ENCODE measurements at places on chromosomes 12 and 14.

GRCh38 chr14:77906446-77906845 is 106.5 kb downstream of the ADCK1 start:
- DNase-seq, result no peak

- no peak for DNase-seq
Observed at GRCh38 chr14:50308363-50308915, 3.6 kb downstream of the L2HGDH start.

DNA sequence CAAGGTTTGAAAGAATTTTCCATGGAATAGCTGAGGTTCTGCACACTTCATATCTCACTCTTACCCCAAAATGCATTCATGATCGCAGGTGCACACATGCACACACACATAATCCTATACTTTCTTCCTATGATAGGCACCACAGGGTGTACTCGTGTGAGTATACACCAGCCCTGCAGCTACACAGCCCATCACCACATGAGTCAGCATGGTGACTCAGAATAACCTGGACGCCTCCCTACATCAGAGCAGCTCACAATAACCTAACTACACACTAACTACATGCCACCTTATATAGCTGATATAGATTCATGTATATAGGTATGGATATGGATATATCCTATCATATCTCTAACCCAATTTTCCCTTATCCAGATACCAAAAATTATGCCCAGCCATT is 850.2 kb upstream of the TMEM132C start:
- DNase-seq, result no peak

DNA sequence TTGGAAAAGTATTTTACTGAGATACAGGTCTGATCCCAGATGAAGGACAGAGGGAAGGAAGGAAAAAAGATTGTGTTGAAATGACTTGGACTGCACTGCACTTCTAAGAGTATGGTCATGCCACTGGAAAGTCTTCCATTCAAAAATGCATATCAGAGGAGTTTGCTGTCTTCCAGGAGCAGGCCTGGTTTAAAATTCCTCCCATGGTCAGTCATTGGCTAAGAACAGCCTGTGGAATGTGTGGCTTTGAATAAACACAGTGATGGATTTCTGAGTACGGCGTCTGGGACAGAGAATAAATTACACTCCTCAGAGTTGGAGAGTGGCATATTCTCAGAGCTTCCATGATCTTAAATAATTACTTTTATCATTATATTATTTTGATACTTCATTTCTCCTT is 245.8 kb upstream of the PDZRN4 start:
- DNase-seq, result no peak

DNA sequence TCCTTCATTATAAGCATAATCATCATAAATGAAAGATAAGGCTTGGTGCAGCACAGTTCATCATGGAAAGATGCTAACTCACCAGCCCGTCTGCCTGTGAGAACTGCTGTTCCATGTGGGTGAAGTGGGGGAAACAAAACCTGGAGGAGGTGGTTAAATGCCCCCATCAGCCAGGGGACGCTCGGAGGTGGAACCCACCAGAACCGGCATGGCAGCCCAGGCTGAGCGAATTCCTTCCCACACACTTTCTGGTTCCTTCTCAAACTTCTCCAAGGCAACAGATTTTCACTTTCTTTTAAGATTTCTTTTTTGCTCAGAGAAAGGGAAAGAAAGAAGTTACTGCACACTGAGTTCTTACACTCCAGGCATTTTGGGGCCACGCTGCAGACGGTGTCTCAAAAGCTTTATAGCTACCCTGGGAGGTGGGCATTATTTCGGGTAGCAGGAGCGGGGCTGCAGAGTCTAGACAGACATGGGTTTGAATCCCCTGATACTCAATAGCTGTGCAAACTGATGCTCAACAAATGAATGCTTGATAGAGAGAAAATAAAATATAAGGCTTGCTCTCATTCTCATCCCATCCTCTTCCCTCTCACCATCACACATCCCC is 190.7 kb downstream of the BCL11B start:
- no peak for DNase-seq

DNA sequence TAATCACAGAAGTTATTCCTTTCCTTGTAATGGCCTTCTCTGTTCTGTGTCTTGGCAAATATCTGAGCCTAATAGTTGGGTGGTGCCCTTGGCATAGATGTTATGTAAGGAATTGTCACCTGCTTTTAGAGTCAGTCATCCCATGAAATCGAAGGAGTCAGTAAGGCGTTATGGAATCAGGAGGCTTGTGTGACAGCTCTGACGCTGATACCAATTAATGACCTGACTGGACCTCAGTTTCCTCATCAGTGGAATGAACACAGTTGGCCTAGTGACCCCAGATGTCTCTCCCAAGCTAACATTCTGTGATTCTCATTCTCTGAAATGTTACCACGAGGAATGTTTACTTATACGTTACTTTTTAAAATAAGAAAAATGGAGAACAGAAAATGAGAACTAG is 32.1 kb downstream of the TXNRD1 start:
- no peak for DNase-seq

- no peak for DNase-seq
Observed at GRCh38 chr12:64716839-64717455, 42.3 kb downstream of the GNS start.

DNA sequence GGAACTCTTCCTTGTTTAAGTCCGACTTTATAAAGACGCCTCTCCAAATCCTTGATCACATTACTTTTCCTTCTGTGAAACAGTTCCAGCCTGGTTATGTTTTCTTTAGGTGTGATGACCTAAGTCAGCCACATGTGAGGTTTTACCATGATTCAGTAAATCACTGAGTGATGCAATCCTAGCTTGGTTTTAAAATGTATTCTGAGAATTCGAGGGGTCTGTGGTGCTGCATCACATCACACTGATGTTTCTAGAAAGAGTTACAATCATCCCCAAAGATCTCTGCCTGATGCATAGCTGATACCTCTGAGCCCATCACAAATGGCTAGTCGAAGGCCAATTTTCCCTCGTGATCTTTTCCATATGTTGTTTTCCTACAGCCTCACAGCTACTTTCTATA is 152.7 kb downstream of the ANO2 start:
- DNase-seq, result no peak

GRCh38 chr14:96267336-96267735 is 11.3 kb downstream of the BDKRB1 start:
- DNase-seq, result no peak

DNA sequence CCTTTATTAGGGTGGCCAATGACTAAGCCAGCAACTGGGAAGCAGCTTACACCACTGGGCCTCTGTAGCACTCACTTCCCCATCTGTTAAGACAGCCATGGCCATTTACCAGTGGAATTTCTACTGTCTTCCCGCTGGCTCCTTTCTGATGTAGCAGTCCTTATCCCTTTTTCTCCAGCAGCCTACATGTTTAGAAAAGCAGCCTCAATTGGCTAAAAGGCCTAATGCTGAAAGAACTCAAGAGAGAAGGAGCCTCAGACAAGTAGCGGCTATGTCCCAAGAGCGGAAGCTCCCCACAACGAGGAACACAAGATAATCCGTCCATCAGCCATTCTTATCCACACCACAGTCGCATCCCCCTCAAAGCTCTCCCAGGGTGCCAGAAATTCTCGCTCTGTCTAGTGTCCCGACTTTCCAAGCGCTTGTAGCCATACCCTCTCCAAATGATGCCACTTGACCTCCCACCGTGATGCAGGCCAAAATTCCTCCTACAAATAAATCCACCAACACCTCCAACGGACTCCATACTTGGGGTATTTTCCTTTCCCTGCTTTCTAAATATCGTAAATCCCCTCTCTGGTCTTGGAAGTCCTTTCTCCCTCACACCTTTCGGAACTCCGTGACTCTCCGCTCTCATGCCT is 624 bp downstream of the M6PR start:
- DNase-seq, result no peak

DNA sequence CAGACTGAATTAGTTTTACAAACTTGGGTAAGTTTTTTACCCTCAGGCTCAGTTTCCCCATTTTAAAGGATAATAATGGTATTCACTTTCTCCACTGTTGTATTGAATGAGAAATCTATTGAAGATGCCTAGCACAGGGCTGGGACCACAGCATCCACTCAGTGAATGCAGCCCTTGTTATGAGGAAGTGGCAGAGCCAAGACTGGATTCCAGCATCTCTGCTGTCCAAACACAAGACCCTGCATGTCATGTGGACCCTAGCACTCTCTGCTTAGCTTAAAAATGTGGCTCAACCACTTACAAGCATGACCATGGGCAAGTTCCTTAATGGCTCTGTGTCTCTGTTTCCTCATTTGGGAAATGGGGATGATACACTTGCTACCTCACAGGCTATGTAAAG is 24.1 kb upstream of the TRIM9 start:
- no peak for DNase-seq

DNA sequence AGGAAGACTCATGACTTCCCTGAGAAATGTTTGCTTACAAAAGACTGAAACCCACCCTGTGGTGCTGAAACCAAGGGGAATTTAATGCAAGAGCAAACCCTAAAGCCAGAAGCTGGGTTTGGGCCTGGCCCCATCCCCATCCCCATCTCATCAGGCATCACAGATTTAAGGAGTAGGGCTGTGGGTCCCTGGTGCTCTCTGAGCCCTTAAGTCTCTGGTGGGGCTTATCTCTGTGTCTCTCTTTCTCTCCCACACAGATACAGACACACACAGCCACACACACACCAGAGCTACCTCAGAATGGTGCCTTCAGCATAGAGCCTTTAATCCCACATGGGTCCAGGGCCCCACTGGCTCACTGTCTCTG is 237.1 kb downstream of the SLC41A2 start:
- DNase-seq, result no peak

GRCh38 chr14:82779301-82779700 is 1245.6 kb upstream of the SEL1L start:
- DNase-seq, result no peak

DNA sequence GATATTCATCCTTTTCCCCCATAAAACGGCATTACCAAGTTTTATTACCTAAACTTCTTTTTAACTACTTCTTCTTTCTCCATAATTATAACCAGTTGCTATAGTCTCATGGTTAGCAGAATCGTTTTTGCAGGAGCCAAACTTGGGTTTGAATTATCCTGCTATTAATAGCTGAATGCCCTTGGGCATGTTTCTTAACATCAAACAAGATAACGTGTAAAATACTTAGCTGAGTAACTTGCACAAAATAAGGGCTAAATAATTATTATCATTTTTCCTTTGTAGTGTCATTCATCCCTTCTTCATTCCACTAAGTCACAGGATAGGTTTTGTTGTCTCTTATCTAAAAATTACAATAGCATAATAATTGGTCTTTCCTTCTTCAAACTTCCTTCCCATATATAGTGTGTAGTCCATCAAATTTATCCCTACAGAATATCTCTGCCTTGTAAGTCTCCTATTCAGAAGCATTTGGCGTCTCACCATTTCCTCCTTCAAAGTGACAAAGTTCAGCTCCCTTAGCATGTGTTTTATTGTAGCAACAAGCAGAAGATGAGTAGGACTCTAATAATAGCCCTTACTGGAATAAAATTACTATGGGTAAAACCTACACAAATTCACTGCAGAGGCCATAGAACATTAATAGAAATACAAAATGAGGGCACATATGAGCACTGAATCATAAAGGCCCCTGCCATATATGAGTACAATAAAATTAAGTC is 63.8 kb downstream of the FAR2 start:
- no peak for DNase-seq

DNA sequence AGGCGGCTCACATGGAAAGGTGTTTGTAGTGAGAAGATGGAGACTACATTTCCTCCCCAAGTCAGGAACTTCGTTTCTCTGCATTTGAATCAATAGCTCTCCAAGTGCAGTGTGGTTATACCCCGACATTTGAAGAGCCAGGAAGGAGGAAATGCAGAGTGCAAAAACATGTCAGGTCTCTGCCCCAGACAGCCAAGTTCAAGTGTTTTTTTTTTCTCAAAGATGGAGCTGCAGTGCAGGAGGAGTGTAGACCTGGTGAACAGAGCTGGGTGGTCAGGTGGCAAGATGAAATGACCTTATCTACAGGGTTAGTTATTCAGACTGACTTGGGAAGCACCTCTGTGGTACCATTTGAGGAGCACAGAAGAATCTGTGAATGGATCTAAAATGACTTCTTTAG is 21.3 kb downstream of the MLXIP start:
- no peak for DNase-seq

GRCh38 chr12:51702587-51702986 is 111.6 kb downstream of the SCN8A start:
- DNase-seq, result no peak

GRCh38 chr12:122123051-122123760 is 44.6 kb downstream of the MLXIP start:
- peak; percentile 63 for DNase-seq

DNA sequence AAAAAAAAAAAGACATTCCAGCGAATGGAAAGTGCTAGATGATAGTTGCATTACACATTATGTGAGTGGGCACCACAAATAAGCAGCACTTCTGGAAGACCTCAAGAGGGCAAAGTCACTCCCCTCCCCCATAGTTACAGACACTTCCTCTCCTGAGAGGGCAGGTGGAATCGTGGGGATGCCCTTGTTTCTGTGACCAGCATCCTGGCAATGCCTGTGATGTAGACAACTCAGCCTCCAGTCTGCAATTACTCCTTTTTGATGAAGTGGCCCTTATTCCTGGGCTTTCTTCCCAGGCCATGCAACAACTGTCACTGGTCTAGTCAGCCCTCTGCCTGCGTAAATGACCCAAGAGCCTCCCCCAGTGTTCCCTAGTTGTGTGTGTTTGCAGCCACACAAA is 104.8 kb downstream of the VRK1 start:
- no peak for DNase-seq

DNA sequence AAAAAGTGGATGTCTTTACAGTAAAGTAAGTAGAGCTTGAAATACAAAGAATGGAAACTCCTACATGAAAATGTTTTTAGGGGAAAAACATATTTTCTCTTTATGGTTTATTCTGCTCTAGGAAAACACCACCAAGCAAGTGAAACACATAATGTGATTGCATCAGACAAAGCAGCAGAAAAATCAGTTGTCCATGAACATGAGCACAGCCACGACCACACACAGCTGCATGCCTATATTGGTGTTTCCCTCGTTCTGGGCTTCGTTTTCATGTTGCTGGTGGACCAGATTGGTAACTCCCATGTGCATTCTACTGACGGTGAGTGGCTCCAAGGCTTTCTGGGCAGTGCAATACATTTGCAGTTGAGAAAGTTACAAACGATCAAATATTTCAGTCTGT is 42.6 kb upstream of the PLEKHD1 start:
- no peak for DNase-seq

- DNase-seq, result no peak
Observed at GRCh38 chr12:104416136-104416535, 40.6 kb upstream of the CHST11 start.

- DNase-seq, result no peak
Observed at GRCh38 chr14:94897082-94897481, 127.2 kb upstream of the GSC start.

GRCh38 chr12:87368259-87368658 is 660.9 kb downstream of the C12orf50 start:
- no peak for DNase-seq

DNA sequence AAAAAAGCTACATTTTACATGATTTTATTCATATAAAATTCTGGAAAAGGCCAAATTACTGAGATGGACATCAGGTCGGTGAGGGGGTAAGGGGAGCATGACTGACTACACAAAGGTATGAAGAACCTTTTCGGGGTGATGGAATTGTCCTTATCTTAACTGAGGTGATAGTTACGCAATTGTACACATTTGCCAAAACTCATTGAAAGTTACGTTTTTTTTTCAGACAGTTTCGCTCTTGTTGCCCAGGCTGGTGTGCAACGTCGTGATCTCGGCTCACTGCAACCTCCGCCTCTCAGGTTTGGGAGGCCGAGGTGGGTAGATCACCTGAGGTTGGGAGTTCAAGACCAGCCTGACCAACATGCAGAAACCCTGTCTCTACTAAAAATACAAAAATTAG is 29.4 kb upstream of the PLEKHG3 start:
- DNase-seq, result no peak

GRCh38 chr12:9881988-9882387 is 699 bp downstream of the KLRF2 start:
- no peak for DNase-seq
